Right hindlimb (tissue), 1 donor: ENCODE measurements at places on chromosomes 13 and 19.

GRCh38 chr13:79346300-79346914, 59.6 kb downstream of the RBM26 start:
- DNase-seq = no peak

DNA sequence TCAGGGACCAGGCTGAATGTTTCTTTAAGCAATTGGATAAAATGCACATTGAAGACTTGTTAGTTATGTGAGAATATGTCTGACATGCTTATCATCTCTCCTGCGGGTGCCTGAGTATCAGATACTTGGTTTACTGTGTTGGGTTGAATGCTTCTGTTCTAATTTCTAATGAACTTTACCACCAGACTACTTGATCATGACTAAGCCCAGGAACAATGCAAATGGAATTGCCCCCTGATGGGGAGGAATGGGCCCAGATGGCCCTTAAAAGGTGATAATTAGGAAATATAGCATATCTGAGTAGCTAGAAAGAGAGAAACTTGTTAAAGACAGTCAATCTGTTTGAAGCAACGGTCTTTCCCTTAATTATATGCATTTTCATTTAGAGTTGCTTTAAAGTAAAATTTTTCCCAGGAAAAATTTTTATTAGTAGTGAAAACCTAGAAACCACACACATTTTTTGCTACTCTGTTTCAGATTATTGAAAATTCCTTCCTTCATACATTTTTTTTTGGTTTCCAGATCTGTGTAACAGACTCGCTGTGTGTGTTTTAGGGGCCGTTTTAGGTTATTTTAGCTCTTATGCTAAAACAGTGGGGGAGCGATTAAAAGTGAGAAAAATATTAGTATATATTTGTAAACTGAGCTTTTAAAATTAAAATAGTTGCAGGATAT, 186.6 kb downstream of the TM9SF2 start:
- DNase-seq = no peak

DNA sequence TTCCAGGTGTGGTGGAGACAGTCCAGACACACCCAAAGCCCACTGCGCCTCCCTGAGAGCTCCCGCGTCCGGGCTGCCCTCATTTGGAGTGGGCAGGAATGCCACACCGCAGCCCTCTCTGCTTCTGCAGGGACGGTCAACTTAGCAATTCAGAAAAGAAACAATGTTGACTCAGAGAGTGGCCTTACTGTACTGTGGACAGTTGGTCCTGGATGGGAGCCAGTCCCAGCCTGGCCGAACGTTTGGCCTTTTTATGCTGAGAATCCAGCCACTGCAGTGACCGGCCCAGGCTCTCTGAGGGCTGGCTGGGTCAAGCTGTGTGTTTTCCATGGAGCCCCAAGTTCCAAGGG, 7.2 kb downstream of the GAS6 start:
- DNase-seq = peak; percentile 17

DNA sequence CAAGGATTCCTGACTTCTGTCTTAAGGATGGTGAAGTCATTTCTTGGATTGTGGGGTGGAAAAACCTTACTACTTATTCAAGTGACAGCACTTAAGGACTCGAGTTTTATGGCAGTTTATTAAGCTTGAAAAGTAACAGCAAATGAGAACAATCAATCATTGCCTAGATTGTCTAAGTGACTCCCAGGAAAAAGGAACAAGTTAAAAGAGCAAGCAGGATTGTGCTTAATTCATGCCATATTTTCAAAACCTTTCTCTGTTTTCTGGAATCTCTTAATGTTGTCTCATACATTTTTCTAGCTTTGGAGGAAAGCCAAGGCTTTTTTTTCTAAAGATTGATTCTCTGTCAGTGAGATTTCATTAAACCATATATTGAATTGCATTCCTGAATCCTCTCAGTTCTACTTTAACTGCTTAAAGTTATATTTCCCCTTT, 236.2 kb upstream of the HTR2A start:
- DNase-seq = no peak

- no peak for DNase-seq
Observed at GRCh38 chr13:113751491-113751890, 7.5 kb upstream of the TMEM255B start.

- DNase-seq = no peak
Observed at GRCh38 chr13:62613819-62614218, 1198.2 kb upstream of the PCDH20 start.

DNA sequence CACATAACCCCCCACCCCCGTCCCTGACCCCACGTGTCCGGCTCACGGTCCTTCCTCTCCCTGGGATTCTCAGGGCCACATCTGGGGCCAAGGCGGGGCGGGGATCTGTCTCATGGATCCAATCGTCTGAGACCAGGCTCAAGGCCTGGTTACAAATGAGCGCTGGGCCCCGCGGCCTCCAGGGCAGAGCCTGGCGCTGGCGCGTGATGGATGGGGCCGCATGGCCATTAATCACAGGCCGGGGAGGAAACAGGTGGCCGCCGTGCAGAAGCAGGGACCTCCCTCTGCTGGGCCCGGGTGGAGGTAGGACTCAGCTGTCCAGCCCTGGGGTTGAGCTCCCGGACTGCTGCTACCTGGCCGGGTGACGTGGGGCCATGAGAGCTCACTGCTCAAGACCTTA, 5.8 kb upstream of the TLE5 start:
- peak; percentile 77 for DNase-seq

GRCh38 chr19:6739883-6740588, 556 bp downstream of the TRIP10 start:
- no peak for DNase-seq

GRCh38 chr13:21997726-21998125, 326.9 kb downstream of the FGF9 start:
- no peak for DNase-seq

- no peak for DNase-seq
Observed at GRCh38 chr13:113299951-113300350, 2.9 kb downstream of the LAMP1 start.

GRCh38 chr19:31127134-31127967, 221.9 kb downstream of the TSHZ3 start:
- DNase-seq = no peak

DNA sequence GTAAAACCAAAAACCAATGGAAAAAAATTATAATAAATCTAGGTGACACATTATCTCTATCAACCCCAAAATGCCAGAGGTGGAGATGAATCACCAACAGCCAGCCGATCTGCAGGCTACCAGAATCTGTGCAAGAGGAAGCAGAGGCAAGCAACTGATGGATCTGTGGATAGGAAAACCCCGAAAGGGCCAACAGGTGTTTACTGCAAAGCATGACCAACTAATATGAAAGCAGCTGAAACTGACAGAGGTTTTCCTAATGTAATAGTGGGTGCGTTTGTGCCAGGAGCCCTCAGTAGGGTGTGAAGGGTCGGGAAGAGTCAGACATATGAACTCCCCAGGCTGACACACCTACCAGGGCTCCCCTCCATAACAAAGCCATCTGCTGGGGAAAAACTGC, 554.6 kb downstream of the RFC3 start:
- DNase-seq = no peak

DNA sequence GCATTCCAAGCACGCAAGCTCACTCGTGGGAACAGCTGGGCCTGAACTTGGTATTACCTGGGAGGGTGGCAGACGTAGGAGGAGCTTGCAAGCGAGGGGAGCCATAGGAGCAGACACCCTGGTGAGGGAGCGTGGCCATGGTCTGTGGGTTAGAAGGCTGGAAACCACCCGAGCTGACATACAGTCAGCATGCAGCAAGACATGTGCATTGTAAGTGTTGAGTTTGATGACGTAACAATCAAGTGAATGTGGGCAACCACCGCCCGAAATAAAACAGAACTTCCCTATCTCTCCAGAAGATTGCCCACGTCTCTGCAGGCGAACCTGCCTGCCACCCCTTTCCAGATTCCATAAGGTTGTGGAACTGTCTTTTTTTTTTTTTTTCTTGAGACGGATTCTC, 26.8 kb downstream of the UBXN6 start:
- no peak for DNase-seq

DNA sequence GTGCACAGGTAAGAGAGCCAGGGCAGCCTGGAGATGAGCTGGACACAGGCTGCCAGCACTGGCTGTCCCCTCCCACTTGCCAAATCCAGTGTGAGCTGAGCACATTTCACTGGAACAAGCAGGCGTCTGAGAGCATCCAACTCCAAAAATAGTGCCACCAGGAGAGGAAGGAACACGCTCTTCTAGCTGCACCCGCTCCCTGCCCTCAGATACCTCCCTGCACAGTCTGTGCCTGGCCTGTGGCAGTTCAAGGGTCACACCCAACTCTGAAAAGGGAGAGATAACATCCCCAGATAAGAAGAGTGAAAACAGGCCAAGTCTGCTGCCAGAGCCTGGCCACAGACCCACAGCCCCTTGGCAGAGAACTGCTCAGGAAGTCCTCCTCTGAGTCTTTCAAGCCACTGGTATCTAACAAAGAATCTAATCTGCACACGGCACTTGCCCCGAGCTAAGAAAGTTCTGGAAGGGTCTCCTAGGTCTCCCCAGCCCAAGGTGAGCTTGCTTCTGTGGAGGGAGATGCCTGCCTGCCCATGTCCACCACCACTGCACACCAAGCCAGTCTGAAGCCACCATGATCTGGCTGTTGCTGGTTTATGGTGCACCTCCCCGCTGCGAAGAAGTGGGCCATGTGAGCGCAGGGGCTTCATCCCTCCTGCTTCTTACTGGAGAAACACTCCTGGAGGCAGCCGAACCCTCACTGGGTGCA, 14.7 kb downstream of the ELL start:
- no peak for DNase-seq

- DNase-seq = peak; percentile 13
Observed at GRCh38 chr13:111389621-111390521, 69.4 kb downstream of the TEX29 start.

DNA sequence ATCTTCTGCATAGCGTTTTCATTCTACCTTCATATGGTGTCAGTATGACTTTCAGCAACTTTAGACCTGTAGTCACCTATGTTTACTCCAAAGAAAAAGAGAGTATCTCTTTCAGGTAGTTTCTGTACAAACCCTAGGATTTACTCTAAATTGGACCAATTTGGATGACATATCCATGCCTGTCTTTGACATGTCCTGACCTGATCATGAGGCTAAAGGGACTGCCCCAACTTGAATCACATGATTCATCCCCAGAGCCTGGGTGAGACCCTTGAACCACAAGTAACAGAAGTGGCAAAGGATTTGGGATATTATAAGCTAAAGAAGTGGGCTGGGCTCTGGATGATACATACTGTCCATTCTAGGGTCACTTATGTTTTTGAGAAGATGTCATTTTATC, 124.5 kb upstream of the CSNK1A1L start:
- DNase-seq = no peak

- DNase-seq = no peak
Observed at GRCh38 chr19:18972851-18973250, 31.8 kb upstream of the HOMER3 start.

- no peak for DNase-seq
Observed at GRCh38 chr19:8054169-8054568, 1.6 kb downstream of the CCL25 start.

GRCh38 chr13:77874406-77874805, 44.2 kb downstream of the EDNRB start:
- no peak for DNase-seq

DNA sequence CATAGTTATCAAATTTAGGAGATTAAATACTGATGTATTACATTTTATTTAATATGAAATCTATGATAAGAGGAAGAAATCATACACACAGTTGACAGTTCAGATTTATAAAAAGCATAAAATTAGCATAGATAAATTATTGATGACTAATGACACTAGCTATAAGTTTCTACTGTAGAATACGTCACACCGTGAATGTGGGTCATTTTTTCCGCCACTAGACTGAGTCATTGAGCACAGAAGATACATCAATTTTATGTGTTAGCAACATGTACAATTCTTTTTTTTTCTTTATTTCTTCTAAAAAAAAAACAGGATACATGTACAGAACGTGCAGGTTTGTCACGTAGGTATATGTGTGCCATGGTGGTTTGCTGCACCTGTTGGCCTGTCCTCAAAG, 22.2 kb downstream of the AP2S1 start:
- no peak for DNase-seq

GRCh38 chr13:44058624-44059215, 179.0 kb downstream of the LACC1 start:
- no peak for DNase-seq

GRCh38 chr19:7199613-7200533, 94.3 kb downstream of the INSR start:
- no peak for DNase-seq

GRCh38 chr13:95970878-95971277, 82.3 kb downstream of the UGGT2 start:
- no peak for DNase-seq

GRCh38 chr13:113851480-113851803, 12.4 kb downstream of the GAS6 start:
- DNase-seq = no peak

GRCh38 chr13:100564444-100565223, 24.0 kb downstream of the GGACT start:
- DNase-seq = no peak

DNA sequence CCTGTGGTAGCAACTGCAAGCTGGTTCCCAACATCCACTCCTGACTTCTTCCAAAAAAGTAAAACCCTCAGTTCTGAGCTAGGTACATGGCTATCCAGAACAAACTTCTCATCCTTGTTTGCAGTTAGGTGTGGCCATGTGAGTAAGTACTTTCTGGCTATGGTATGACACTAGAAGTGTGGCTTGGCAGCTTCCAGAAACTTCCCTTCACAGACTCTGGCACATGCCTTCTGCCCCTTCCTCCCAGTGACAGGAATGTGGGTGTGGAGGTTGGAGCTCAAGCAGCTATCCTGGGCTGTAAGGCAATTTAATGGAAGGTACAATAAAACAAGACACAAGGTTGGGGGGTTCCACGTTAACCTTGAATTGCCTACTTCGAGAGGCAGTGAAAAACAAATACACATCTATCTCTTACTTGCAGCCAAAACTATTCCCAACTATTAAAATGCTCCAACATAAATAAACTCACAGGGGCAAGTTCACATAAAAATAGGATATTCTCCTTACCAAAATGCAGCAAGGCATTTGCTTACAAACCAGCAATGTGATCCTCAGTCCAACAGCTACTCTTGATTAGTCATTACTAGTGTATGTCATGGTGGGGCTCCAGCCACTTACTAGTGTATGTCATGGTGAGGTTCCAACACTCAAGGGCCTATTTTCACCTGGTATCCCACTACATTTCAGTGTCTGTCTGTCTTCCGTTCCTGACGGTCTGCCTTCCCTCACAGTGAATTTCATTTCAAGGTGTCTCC, 3.1 kb downstream of the SMG9 start:
- DNase-seq = no peak

DNA sequence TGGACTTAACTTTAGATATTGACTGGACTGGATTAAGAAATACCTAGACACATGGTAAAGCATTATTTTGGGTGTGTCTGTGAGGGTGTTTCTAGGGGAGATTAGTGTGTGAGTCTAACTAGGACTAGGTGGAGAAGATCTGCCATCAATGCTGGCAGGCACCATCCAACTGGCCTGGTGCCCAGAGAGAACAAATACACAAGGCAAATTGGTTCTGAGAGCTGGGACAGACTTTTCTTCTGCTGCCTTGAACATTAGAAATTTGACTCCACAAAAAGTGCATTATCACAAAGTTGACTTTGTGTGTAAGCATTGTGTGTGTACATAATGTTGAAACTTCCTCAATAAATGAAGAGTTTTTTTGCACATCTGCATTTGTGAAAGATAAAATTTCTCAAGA, 522.1 kb downstream of the SUCLA2 start:
- no peak for DNase-seq
